Stimulated activated CD4-positive, alpha-beta T cell treated with anti-CD3 and anti-CD28 coated beads, Interleukin-1b, Interleukin-23, amount 100 ng/mL, for 1 hour (primary cell): ENCODE measurements at places on chromosomes 13 and 19.

DNA sequence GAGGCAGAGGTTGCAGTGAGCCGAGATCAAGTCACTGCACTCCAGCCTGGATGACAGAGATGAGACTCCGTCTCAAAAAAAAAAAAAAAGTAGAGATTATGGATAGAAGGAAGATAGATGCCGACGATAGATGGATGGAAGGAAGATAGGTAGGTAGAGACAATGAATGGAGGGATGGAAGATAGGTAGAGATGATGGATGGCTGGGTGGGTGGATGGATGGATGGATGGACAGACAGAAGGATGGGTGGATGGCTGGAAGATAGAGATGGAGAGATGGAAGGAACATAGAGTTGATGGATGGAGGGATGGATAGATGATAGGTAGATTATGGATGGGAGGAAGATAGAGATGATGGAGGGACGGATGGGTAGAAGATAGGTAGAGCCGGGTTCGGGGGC is 18.5 kb upstream of the USE1 start:
- no peak for DNase-seq

- no peak for DNase-seq
These were observed 129.9 kb downstream of the FOXO1 start for GRCh38 chr13:40536443-40537113.

GRCh38 chr19:3423183-3423829 is 56.9 kb downstream of the NFIC start:
- no peak for DNase-seq

DNA sequence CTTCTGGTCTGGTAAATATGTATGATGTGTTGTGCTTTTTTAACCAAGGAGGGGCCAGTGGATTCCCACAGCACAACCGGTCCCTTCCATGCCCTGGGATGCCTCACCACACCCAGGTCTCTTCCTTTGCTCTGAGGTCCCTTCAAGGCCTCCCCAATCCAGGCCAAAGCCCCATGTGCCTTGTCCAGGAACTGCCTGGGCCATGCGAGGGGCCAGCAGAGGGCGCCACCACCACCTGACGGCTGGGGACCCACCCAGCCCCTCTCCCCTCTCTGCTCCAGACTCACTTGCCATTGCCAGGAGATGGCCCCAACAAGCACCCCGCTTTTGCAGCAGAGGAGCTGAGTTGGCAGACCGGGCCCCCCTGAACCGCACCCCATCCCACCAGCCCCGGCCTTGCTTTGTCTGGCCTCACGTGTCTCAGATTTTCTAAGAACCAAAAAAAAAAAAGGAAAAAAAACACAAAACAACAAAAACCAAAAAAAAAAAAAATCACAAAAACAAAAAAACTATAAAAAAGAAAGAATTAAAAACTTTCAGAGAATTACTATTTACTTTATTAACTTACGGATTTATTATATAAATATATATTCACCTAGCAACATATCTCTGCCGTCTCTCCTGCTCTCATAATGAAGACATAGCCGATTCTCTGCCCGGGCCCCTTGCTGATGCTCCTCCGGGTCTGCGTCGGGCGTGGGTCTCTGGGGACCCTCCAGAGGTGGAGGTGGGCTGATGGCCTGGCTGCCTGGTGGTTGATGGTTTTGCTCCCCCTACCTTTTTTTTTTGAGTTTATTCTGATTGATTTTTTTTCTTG is 14.4 kb downstream of the CAPN12 start:
- DNase-seq, result peak; percentile 55

GRCh38 chr13:108755083-108755482 is 125.7 kb downstream of the MYO16 start:
- no peak for DNase-seq

- no peak for DNase-seq
These were observed 582.5 kb downstream of the EFNB2 start for GRCh38 chr13:105952973-105953290.

GRCh38 chr13:23144431-23144830 is 36.3 kb upstream of the SGCG start:
- no peak for DNase-seq

GRCh38 chr13:26469602-26470001 is 87.9 kb upstream of the WASF3 start:
- DNase-seq, result no peak
